Fibroblast of mammary gland (primary cell): ENCODE measurements at places on chromosomes 2 and 18.

GRCh38 chr2:203019142-203019541 is 4.5 kb downstream of the NBEAL1 start:
- no peak for DNase-seq

GRCh38 chr2:95526360-95527341 is 42.1 kb upstream of the TRIM43B start:
- DNase-seq, result peak; percentile 62

DNA sequence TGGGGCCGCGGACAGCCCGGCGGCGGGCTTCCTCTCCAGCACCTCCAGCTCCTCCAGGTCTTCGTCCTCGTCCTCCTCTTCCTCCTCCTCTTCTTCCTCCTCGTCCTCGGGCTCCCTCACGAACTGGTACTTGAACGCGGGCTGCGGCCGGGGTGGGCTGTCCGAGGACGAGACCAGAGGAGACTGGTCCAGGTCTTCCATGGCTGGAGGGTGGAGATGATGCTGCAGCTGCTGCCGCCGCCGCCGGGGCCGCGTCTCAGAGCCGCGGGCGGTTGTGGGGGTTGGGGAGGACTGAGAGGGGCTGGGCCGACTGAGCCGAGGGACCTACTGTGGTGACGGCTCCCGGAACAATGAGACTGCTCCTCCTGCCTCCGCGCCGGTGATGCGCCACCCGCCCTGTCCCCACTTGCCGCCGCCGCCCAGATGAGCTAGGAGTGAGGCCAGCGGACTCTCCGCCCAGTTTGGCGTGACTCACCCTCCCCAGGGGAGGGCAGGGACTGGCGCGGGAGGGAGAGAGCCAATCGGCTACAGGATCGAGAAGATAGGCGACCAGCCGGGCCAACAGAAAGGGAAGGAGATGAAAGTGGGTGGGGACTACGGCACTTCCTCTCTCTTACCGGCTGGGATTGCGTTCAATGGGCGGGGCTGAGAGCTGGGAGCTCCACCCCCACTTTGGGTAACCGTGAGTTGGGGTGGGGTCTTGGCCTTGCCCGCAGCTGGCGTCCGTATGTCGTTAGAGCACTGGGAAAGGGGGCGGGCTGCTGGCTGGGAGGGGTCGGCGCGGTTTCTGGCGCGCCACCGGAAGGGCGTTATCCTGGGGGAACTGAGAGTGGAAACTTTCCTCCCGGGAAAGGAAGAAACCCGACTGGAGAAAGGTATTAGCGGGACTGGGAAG is at the start of gene RTN4:
Gene RTN4, minus strand, starts transcription at position 352 of the 895 bp plus-strand sequence. Its CDS starts 151 bp downstream, at position 201.
- peak; percentile 99 for DNase-seq

DNA sequence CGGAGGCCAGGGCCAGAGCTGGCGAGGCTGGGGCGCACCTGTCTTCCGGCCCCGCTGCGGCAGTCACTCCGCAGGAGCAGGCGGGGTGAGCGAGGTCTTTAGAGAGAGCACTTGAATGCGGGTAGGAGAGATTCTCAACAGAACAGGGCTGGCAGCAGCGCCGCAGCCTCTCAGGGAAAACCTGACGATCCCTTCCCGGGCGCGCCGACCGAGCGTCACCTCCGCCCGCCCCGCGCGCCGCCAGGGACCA is 526 bp downstream of the PRKRA start:
- DNase-seq, result no peak

GRCh38 chr2:25044990-25045389 is 3.1 kb downstream of the EFR3B start:
- DNase-seq, result no peak

- DNase-seq, result peak; percentile 96
These were observed 378.8 kb downstream of the PTPRM start for GRCh38 chr18:7945882-7946281.

DNA sequence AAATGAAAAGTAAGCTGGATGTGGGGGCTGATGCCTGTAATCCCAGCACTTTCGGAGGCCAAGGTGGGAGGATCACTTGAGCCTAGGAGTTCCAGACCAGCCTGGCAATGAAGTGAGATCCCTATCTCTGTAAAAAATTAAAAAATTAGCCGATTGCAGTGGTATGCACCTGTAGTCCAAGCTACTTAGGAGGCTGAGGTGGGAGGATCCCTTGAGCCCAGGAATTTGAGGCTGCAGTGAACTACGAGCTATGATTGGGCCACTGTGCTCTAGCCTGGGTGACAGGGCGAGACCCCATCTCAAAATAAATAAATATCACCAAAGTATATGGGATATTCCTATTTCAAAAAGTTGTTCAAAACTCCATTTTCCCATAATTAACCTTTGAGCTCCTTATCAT is 101.1 kb upstream of the FZD5 start:
- DNase-seq, result no peak

- DNase-seq, result peak; percentile 91
These were observed 10.5 kb downstream of the CROCC2 start for GRCh38 chr2:240916571-240917008.

DNA sequence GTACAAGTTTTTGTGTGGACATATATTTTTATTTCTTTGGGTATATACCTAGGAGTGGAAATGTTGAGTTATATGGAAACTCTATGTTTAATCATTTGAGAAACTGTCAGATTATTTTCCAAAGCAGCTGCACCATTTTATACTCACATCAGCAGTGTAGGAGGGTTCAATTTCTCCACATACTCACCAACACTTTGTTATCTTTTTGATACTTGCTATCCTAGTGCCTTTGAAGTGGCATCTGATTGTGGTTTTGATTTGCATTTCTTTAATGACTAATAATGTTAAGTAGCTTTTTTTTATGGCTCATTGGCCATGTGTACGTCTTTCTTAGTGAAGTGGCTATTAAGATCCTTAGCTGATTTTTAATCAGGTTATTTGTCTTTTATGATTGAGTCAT is 64.7 kb upstream of the SLC8A1 start:
- no peak for DNase-seq

GRCh38 chr2:163157411-163157810 is 318.8 kb upstream of the KCNH7 start:
- DNase-seq, result peak; percentile 30

- DNase-seq, result no peak
These were observed 42.2 kb downstream of the RAB10 start for GRCh38 chr2:26076001-26076587.

- no peak for DNase-seq
These were observed 369.4 kb upstream of the GCFC2 start for GRCh38 chr2:76080154-76080553.

DNA sequence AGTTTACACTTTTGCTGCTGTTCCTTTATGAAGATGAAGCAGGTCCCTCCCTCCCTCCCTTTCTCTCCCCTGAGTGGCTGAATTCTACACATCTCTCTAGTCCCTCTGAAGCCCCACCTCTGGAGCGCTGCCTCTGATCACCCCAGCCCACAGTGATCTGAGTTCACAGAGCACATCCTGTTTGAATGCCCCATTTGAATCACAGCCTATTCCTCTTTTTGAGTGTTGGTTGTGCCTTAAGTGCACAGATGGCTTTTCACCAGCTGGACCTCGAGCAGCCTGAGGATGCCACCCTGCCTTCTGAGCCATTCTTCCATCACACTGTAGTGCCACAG is 87.1 kb downstream of the ITGB1BP1 start:
- peak; percentile 67 for DNase-seq

DNA sequence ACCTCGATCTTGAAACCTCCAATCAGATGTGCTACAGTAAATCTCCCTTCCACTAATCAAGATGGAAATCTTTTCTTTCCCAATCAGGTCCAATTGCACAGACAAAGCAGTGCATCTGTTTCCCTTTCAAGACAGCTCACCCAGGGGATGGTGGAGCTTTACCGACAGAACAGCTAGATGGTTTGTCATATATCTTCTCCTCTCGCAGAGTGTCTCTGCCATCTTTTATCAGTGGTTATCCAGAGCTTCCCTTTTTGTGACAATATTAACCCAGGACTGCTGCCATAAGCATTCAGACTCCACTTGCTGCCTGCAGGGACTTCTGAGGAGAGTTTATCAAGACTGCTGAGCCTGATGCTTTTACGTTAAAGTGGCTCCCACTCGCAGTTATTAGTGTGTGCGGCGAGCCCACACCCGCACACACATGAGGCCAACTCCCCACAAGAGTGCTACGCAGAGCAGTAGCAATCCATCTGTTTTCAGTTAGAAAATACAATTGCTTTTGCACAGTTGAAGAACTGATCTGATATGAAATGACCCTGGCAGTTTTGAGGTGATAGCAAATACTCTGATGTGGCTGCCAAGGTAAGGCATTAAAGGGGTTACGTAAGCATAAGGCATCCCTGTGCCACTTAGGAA is 398.9 kb downstream of the NCKAP5 start:
- DNase-seq, result no peak

DNA sequence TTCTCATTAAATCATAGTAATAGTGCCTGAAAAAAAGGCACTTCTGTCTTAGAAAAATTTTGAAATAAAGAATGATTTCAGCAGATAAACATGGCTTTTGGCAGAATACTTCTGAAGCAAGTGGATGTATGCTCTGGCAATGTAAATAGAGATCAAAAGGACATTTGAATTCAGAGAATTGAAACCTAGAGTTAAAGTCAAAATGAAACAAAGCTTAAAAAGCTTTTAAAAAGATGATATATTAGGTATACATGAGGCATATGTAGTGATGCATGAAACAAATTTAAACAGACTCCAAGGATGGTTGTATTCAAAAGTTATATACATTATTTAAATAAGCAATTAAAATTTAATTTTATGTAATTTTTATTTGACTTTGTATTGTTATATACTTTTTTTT is 1344.5 kb upstream of the TMEFF2 start:
- DNase-seq, result no peak

DNA sequence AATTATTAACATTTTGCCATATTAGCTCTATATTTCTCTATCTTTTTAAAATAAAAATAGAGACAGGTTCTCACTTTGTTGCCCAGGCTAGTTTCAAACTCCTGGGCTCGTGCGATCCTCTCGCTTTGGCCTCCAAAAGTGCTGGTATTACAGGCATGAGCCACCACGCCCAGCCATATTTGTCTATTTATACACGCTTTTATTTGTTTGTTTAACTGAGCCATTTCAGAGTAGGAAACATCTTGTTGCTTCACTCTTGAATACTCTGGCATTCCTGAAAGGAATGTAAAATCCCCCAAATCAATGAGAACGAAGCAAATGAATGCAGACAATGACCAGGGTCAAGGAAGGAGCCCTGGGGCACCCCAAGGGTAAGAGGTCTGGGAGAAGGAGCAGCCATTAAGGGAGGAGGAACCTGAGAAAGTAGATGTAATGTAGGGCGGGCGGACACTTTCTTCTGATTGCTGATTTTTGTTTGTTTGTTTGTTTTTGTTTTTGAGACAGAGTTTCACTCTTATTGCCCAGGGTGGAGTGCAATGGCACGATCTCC is 31.7 kb upstream of the RAB1A start:
- no peak for DNase-seq

DNA sequence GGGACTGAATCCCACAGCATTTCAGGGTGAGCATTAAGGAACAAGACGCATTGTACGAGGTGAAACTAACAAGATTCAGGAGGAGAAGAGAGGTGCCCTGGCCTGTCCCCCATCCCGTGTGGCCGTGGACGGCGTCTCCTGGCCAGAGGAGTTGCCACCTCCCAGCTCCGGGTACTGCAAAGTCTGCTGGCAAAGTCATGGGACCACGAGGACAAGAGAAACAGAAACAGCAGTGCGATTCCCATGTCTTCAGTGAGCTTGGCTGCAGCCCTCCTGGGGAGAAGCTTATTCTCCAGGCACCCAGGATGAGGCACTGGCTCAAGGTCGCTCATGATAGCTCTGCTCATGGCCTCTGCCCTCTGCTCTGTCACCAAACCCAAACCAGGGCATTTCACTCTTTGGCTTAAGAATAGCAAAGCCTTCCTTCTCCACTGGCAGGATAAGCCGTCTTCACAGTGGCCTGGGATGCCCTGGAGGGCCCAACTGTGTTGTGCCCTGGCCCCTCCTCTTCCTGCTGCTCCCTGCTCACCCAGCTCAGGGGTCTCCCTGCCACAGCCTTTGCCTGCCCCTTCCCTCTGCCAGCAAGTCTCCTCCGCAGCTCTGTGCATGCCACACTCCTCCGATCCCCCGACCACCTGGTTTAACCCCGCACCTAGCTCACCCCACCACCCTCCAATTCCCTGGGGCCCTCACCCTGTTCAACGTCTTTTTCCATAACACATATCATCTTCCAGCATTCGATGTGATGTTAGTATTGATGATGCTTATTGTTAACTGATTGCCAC is 144.8 kb downstream of the PXDN start:
- no peak for DNase-seq

- DNase-seq, result peak; percentile 94
These were observed 157.8 kb downstream of the BCL2 start for GRCh38 chr18:63161761-63162195.

DNA sequence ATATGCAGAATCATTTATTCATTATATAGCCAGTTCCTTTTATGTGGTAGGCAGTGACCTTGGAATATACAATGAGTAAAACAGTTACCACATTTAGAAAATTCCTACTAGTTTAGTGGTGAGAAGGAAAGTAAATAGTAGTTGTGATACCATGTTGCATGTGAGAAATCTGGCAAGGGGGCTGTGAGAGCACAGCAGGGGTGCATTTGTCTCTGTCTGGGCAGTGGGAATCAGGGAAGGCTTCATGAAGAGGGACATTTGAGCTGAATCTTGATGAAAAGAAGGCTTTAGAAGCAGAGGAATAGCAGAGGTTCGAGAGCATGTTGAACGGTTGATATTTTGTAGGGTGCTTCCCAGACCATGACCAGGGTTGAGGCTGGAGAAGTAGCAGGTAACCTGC is 78.7 kb downstream of the RAB3GAP1 start:
- DNase-seq, result no peak

GRCh38 chr2:18118703-18119102 is 240.2 kb downstream of the KCNS3 start:
- DNase-seq, result peak; percentile 34

DNA sequence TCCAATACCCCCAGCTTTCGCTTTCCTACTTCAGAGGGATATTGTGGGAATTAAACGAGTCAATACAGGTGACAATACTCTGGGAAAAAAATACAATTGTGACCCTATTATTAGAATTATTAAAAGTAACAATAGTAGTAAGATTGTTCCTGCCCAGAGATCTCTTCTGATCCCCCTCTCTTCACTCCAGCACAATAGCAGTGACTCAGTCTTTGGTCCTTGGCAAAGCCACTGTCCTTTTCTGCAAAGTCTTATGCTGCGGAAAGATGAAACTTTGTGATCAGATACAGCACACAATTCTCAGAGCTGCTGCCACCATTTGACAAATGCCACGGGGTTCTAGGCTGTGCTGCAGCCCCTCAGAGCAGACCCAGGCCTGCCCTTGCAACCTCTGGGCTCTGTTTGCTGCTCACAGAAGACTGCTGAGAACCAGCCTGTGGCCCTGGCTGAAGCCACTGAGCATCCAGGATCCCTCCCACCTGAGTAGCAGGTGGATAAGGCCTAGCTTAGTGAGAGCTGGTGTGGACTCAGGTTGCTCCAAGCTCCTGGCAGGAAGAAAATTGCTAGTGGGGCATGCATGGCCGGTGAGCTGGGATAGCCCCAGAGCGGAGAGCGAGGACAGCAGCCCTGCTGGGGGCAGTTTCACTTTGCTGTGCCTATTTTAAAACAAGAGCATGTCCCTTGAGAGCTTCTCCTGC is 60.1 kb upstream of the ROCK2 start:
- DNase-seq, result no peak

DNA sequence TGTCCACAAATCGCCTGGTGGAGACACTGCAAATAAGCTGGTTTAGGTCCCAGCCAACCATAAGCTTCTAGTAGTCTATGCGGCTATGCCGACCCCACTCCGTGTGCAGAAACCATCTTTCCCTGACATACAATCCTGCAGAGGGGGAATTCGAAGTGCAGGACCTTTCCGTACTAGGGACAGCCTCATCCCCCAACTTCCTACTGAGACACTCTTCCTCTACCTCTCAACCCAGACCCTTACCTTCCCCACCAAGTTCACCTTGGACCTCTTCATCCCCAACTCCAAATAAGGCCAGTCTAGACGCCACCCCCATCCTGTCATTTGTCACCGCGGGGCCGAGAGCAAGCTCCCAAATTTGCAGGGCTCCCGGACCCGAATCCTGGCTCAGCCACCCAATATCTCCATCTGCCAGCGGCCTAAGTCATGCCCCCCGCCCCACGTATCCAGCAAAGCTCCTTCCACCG is 496 bp downstream of the SUCLG1 start:
- peak; percentile 21 for DNase-seq
